Effector CD4-positive, alpha-beta T cell (primary cell): ENCODE measurements at places on chromosomes 1 and 21.
A peak's percentile ranks its signal among the peaks of the same experiment; 100 is the strongest.

- no peak for DNase-seq
Observed at GRCh38 chr1:42381280-42381673, 685 bp downstream of the RIMKLA start.

- no peak for DNase-seq
Observed at GRCh38 chr1:206025283-206025820, 1.7 kb upstream of the CTSE start.

GRCh38 chr1:71721532-71721931 is 560.8 kb downstream of the NEGR1 start:
- DNase-seq: no peak

GRCh38 chr1:156667610-156667967 is 9.6 kb downstream of the NES start:
- no peak for DNase-seq

DNA sequence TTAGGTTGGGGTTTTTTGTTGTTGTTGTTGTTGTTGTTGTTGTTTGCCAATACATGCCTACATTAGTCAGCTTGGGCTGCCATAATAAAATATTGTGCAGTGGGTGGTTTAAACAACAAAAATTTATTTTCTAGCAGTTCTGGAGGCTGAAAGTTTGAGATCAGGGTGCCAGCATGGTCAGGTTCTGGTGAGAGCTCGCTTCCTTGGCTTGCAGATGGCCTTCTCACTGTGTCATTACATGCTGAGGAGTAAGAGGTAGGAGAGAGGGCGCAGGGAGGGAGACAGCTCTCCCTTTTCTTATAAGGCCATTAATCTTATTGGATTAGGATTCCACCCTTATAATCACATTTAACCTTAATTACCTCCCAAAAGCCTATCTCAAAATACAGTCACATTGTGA is 52.7 kb downstream of the DIRAS3 start:
- DNase-seq: no peak

GRCh38 chr21:16002874-16003466 is 273.2 kb downstream of the USP25 start:
- no peak for DNase-seq

DNA sequence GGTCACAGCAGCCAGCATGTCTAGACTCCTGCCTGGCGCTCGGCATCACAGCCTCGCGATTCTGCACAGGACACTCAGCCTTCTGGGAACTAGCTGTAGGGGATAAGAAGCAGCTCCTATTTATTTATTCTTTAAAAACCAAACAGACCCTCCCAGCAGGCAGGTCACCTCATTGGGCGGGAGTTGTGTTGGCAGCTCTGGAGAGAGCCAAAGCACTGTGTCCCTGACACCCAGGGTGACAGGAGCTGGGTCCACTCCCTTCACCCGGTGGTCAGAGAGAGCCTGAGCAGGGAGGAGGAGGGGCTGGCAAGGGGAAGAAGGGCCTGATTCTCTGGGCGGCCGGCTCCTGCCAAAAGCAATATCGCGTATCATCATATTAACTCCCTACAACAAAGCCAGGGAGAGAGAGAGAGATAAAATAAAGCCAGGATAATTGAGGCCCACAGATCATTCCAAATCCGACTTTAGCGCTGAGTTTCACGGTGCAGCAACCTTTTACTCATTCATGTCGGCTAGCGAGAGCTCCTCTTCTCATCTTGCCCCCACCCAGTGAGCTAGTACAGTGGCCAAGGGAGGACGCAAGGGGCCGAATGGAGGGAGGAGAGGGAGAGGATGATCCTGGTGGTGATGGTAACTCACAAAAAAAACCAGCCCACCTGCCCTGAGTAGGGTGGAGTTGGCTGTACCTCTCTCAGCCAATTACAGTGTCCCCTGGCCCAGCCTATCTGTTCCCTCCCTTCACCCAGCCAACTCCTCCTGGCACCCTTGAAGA is 79.8 kb upstream of the IFFO2 start:
- no peak for DNase-seq

- DNase-seq: no peak
Observed at GRCh38 chr1:235018720-235019444, 109.8 kb downstream of the TOMM20 start.

GRCh38 chr1:210475321-210475720 is 146.6 kb downstream of the HHAT start:
- no peak for DNase-seq

DNA sequence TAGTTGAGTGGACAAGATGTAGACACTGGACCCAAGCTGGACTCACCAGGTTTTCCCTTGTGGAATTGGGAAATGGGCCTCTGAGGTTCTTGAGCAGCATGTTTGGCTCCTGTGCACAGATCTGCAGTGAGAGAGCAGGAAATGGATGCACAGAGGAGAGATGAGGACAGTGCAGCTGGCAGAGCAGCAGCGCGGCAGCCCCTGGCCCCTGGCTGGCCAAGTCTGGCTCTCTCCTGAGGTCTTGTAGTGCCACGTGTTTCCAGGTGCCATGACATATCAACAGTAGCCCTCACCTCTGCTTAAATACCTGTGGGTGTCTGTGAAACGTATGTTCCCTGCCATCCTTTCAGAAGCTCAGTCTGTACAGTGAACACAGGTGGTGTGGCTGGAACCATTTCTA is 19.2 kb upstream of the BCL10 start:
- no peak for DNase-seq

GRCh38 chr1:68321084-68321685 is 88.9 kb upstream of the WLS start:
- no peak for DNase-seq

DNA sequence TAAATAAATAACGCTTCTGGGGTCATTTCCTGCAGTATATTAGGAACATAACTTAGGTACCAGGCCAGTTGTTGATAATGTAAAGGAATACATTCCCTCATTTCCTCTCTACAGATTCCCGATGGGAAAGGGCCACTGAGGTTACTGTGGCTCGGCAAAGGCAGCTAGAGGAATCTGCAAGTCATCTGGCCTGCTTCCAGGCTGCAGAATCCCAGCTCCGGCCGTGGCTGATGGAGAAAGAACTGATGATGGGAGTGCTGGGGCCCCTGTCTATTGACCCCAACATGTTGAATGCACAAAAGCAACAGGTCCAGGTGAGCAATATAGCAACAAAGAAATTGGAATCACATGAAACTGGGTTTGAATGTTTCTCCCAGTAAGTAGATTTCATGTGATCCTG is 109.6 kb upstream of the BMP8A start:
- DNase-seq: no peak

GRCh38 chr1:19028110-19028509 is 71.6 kb upstream of the IFFO2 start:
- no peak for DNase-seq

GRCh38 chr1:165403835-165404482 is 41.0 kb downstream of the RXRG start:
- no peak for DNase-seq

DNA sequence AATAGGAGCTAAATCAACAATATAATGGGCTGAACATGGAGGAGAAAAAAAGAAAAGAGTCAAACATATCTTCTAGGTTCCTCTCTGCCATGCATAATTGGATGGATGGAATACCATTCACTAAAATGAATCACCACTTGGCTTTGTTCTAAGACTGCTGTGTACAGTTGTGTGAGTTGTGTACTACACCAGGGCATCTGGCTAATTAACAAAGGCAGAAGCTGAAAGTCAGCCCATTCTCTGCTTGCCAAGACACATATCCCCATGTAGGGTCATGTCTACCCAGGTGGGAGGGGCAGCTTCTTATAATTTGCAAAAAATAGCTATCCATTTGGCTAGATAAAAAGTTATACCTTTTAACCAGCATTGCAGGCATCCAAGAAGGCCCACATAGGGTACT is 21.0 kb downstream of the JUN start:
- no peak for DNase-seq

GRCh38 chr1:100581096-100581705 is 43.3 kb downstream of the GPR88 start:
- no peak for DNase-seq

GRCh38 chr1:51728611-51729155 is 111.8 kb downstream of the OSBPL9 start:
- DNase-seq: no peak

GRCh38 chr1:100422065-100422464 is 69.8 kb downstream of the CDC14A start:
- no peak for DNase-seq

DNA sequence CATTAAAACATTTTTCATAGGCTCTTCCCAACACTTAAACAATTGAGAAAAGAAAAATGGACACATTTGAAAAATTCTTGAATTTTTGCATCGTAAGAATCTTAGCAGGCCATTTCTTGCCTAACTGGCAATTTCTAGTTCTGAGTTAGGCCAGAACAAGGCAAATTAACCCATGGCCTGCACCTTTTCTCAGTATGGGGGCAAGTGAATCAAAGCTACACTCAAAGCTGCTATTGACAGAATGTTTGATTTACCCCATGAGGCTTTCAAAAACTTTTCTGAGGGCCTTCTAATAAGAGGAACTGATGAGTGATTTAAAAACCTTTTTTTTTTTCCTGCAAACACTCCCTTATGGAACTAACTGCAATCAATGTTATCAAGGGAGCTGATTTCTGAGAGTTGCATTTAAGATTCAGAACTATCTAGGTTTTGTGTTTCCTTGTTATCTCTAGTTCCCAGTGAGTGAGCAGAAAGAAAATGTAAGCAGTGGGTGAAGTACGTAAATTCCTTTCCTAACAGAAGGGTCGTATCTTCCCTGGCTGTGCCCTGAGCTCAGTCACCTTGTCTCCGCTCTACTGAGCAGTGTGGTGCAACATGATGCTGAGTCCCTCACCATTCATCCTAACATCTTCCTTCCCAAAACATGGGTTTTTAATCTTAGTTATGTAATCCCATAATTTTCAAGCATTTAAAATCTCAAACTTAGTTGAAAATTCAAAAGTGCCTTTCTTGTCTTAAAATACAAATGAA is 353.7 kb downstream of the DPYD start:
- DNase-seq: no peak

GRCh38 chr1:197771386-197771785 is 3.9 kb downstream of the DENND1B start:
- no peak for DNase-seq

DNA sequence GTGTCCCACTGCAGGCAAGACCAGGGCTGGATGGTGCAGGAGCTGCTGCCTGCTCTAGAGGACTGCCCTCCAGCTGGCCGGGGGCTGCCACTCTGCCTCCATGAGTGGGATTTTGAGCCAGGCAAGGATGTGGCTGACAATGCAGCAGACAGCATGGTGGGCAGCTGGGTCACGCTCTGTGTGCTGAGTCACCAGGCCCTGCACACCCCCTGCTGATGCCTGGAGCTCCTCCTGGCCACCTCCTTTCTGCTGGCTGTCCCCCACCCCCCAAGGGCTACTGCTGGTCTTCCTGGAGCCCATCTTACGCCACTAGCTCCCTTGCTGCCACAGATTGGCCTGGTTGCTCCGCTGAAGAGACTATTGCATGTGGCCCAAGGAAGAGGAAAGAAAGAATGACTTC is 3.9 kb upstream of the ZSCAN20 start:
- no peak for DNase-seq

- no peak for DNase-seq
Observed at GRCh38 chr1:161046605-161047228, 940 bp upstream of the USF1 start.

GRCh38 chr1:110060034-110060661 is 10.3 kb downstream of the ALX3 start:
- DNase-seq: peak; percentile 67

DNA sequence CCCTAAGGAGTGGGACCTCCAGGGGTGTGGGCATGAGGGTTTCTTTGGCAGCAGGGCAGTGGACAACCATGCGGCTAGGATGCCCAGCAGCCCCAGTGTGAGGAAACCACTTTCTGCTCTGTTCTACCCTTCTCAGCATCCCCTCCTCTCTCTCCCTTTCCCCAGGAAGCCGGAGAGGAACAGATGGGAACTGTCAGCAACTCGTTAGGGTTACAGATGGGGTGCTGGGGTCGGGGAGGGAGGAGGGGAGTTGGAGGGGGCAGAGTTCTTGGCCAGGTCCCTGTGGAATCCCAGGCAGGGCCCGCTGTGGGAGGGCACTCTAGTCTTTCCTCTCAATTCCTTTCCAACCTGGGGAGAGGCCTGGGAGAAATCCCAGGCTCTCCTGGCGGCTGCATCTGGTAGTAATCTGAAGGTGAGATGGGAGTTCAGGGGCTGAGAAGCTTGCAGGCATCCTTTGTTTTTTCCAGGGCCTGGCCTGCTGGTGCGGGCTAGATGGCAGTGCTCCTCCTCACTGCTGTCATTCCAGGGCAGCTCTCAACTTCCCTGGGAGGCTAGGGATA is 93.9 kb upstream of the CSF3R start:
- DNase-seq: no peak

DNA sequence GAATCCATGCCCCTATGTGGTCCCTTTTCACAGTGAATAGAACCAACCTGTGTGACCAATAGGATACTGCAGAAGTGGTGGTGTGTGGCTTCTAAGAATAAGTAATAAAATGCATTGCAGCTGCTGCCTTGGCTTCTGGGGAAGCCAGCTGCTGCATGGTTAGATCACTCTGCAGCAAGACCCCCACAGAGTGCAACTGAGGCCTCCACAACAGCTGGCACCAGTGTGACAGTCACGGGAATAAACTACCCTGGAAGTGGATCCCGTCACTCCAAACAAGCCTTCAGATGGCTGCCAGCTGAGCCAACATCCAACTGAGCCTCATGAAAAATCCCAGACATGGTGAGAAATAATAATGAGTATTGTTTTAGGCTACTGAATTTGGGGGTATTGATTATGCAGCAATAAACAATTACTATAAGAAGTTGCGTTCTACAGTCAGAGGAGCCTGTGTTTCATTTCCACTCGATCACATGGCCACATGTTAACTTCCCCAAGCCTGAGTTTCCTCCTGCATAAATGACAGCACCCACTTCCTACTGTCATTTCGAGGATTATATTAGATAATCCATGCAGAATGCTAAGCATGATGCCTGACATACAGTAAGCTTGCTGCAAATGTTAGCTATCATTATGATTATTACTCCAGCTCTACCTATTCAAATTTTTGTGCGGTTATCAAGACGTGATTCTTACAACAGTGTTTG is 20.8 kb upstream of the COG2 start:
- DNase-seq: no peak

DNA sequence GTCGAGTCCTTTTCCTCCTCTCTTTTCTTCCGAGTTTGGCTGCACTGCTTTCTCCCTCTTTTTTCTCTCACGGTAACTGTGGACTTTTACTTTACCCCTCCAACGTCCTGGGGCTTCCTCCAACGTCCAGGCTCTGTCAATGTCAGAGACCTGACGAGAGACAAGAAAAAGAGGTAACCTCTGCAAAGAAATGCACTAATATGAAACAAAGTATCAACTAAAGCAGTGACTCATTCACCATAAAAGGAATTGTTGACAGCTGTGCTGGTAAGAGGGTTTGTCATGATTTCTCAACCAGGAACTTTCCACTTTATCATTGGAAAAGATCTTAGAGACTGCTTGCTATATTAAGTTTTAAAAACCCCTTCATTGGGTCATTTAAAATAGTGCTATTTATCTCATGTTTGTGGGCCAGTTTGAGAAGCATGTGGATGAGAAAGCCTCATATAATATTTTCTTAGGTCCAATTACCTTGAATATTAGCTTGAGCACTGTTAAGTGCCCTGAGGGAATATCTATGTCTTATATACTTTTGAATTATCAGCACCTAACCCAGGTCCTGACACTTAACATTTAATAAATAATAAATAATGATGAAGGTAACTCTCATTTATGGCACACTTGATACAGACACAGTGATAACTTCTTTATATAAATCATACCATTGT is at the start of gene GBP2:
Gene GBP2, minus strand, starts transcription at position 202 of the 668 bp plus-strand sequence. CDS start 4,148 bp downstream, outside the sequence.
- no peak for DNase-seq

- no peak for DNase-seq
Observed at GRCh38 chr21:34091607-34092006, 18.2 kb downstream of the MRPS6 start.
